ENCODE measurements at places on chromosomes 3 and 15.

DNA sequence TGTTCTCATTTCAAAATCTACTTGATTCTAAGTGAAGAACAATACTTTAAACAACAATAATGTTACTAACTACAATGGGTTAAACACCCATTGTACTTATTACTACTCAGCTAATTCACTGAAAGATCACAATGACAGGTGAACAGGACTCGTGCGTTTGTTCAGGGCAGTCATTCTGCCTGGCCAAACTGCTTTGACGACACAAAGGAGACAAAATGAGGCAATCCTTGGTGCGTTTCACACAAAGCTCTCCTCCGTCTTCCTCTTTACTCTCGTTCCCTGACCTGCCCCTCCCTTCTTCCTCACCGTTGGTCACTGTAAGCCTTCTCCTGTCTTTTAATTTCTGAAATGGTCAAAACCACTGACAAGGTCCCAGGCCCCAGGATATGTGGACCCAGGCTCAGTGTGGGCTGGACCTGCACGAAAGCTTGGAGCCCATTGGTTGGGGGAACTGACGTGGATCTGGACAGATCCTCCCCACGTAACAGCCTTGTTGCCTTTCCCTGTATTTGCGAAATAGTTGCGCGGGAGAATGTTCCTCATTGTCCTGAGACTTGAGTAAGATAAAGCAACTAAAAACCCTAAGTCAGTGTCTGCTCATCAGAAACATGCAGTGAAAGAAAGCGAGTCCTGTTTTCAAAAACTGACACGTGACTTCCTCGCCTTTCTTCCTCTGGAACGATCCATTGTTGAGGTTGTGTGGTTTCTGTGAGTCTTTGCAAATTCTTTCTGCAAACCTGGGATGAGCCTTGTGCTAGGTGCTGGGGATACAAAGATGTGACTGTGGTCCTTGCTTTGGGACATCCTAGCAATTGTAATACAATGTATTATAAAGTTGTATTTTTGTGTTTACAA is 147.1 kb upstream of the RGMA start:
- peaks cover 34% of the 10 kb centered on the region for H3K27me3 ChIP-seq
- H3K36me3 ChIP-seq = no peaks in the 10 kb centered on the region
- peaks cover 16% of the 10 kb centered on the region for H3K4me1 ChIP-seq
- H3K4me3 ChIP-seq = peak overlapping the region; percentile 37
- no peak for DNase-seq
- H3K27ac ChIP-seq = no peak overlapping the region

GRCh38 chr15:60390871-60391501 is 6.8 kb downstream of the ANXA2 start:
- no peaks in the 10 kb centered on the region for H3K27me3 ChIP-seq
- H3K4me3 ChIP-seq = no peak overlapping the region
- peaks cover 76% of the 10 kb centered on the region for H3K4me1 ChIP-seq
- no peak overlapping the region for H3K27ac ChIP-seq

DNA sequence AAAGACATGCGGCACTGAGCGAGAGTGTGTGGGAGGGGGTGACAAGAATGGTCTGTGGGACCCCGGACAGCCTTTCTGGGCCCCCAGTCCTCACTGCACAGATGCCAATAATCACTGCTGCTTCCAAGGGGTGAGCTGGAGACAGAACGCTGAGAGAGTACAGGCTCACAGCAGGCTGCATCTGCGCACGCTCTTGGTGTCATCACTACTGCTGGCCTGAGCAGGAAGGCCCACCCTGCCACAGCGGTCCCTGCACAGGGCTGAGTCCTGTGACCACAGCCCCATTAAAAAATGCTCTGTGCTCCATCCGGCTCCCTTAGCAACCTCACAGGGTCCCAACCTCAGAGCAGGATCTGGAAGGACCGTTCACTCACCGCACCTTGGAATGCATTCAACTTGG is 205.5 kb upstream of the NSMCE3 start:
- no peaks in the 10 kb centered on the region for H3K4me1 ChIP-seq
- no peak for DNase-seq
- H3K27ac ChIP-seq = no peak overlapping the region
- no peak overlapping the region for H3K4me3 ChIP-seq
- H3K36me3 ChIP-seq = no peaks in the 10 kb centered on the region
- H3K27me3 ChIP-seq = no peaks in the 10 kb centered on the region

DNA sequence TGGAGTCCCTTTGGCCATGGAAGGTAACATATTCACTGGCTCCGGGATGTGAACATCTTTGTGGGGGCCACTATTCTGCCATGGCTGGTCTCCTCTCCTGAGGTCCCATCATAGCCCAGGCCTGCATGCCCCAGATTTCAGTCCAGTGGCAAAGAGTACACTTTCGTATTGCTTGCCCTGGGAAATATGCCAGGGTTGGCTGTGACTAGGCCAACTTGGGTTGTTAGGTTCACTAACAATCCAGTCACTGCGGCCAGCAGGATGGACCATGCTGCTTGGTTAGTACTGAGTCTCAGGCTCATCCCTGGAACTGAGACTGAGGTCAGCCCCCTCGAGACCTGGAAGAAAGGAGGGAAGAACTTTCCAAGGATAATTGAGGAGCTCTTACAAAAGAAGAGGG is 9.8 kb upstream of the EEFSEC start:
- H3K4me3 ChIP-seq = no peak overlapping the region

- no peak overlapping the region for H3K27ac ChIP-seq
- no peak overlapping the region for H3K4me3 ChIP-seq
- no peak for DNase-seq
- H3K36me3 ChIP-seq = no peaks in the 10 kb centered on the region
- peaks cover 4% of the 10 kb centered on the region for H3K27me3 ChIP-seq
Observed at GRCh38 chr3:61288446-61288845, 37.2 kb upstream of the FHIT start.

GRCh38 chr3:190680691-190681090 is 166.8 kb downstream of the IL1RAP start:
- H3K27ac ChIP-seq = no peak overlapping the region
- H3K27me3 ChIP-seq = peaks cover 6% of the 10 kb centered on the region
- H3K4me3 ChIP-seq = no peak overlapping the region

- DNase-seq = no peak
- H3K4me1 ChIP-seq = peaks cover 6% of the 10 kb centered on the region
- H3K27ac ChIP-seq = no peak overlapping the region
- H3K4me3 ChIP-seq = no peak overlapping the region
Observed at GRCh38 chr3:178771511-178771910, 235.3 kb downstream of the KCNMB2 start.

DNA sequence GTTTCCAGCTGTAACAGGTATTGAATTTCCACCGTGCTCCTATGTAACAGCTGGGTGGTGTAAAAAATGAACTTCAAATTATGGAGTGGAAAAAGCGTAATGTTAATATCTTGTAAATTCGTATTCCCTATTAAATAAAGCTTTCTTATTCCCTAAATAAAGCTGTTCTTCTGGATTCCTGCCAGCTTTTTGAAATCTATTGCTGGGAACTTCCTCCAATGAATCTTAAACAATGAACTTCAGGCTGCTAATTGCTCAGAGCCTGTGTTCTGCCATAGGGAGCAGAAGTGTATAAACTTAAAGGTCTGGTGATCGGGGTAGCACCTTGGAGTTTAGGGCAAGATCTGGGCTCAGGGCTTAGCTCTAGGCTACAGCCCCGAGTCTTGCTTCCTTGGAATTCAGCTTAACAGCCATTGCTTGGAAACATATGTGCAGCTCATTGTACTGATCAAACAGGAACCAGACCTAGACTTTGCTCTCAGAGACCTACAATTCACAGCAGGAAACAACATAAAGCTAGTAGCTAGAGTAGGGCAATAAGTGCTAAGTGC is 1.4 kb downstream of the ARL14 start:
- no peak overlapping the region for H3K27ac ChIP-seq
- DNase-seq = no peak
- peaks cover 16% of the 10 kb centered on the region for H3K27me3 ChIP-seq
- no peak overlapping the region for H3K4me3 ChIP-seq
- H3K36me3 ChIP-seq = no peaks in the 10 kb centered on the region
- no peaks in the 10 kb centered on the region for H3K4me1 ChIP-seq

GRCh38 chr3:167481164-167481563 is 7.3 kb upstream of the SERPINI2 start:
- no peak overlapping the region for H3K27ac ChIP-seq
- no peaks in the 10 kb centered on the region for H3K36me3 ChIP-seq
- H3K4me3 ChIP-seq = no peak overlapping the region
- DNase-seq = no peak
- H3K27me3 ChIP-seq = no peaks in the 10 kb centered on the region

DNA sequence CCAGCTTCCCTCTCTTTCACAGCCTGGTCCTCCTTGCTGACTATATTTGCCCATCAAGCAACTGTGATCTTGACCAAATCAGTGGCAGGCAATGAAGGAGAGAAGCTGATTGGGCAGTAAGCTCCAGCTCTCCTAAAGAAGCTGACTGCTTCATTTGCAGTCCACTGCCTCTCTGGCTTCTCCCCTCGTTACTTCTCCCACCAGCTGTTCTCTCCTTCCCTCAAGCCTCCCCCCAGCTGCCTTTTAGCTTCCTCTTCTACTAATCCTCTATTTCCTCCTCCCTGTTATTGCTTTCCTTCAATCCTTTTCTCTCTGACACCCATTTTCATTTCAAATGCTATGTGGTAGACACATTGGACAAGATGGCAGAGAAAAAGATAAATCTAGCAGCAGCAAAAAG is 474.7 kb upstream of the UBE2E2 start:
- no peaks in the 10 kb centered on the region for H3K36me3 ChIP-seq
- H3K4me3 ChIP-seq = no peak overlapping the region
- no peak for DNase-seq
- no peaks in the 10 kb centered on the region for H3K27me3 ChIP-seq

DNA sequence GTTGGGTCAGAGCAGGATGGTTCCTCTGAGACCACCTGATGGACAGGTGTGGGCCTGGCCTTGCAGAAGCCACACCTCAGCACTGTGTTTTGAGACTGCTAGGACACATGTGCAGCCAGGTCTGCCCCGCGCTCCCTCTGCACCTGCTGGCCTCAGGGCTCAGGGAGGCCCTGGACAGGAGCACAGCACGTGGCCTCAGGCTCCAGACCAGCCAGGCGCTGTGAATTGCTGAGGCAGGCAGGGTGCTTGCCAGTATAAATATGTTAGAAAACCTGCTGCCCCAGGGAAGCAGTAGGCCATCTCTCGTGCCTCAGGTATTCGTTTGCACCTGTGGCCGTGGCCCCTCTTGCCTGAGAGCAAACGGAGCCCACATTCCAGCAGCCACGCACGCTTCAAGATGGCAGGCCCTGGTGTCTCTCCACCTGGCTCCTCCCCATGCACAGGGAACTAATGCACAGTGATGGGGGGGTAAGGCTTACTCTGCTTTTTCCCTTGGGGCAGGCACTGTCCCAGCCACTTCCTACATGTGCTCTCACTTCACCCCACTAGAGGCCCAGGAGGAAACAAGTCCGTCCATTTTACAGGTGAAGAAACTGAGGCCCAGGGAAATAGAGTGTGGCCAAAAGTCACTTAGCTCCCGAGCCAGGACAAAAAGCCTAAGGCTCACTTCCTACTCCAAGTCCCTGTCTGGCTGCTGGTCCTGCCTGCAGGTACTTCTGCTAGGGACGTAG is 20.4 kb downstream of the SEC61A1 start:
- DNase-seq = no peak
- no peak overlapping the region for H3K4me3 ChIP-seq
- peaks cover 16% of the 10 kb centered on the region for H3K4me1 ChIP-seq
- peaks cover 26% of the 10 kb centered on the region for H3K36me3 ChIP-seq
- no peak overlapping the region for H3K27ac ChIP-seq
- H3K27me3 ChIP-seq = peaks cover 21% of the 10 kb centered on the region

DNA sequence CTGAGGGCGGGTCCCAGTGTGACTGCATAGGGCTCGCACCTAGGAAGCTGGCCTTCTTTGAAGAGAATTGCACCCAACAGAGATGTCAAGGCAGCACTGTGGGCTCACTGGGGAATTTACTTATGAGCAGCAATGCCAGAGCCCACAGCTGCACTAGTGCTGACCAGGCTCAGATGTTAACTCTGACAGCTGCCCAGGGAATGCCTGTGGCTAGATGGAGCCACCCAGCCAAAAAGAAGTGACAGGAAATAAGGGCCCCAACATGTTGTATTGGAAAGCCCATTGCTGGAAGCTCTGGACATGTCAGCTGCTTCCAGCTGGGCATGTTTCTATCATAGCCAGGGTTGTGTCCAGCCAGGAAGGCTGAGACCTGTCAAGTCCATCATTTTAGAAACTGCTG is 90.9 kb upstream of the ZNF280D start:
- no peaks in the 10 kb centered on the region for H3K36me3 ChIP-seq
- H3K4me3 ChIP-seq = no peak overlapping the region
- H3K4me1 ChIP-seq = no peaks in the 10 kb centered on the region
- no peak for DNase-seq

DNA sequence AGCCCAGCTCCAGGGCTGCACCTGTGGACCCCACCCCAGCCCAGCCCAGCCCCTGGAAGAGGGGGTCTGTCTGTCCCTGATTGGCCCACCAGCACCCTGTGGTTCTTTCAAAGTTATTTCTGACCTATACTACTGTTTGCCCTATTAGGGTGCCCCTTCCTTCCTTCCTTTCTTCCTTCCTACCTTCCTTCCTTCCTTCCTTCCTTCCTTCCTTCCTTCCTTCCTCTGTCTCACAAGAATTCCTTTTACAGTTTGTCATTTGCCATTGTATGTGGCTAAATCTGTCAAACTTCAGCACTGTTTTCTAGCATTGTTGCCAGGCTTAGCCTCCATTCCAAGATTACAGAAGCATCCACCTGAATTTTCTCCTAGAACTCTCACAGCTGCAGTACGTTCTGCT is 66.9 kb downstream of the KLF15 start:
- H3K4me1 ChIP-seq = no peaks in the 10 kb centered on the region
- H3K36me3 ChIP-seq = peaks cover 3% of the 10 kb centered on the region
- H3K27me3 ChIP-seq = peaks cover 48% of the 10 kb centered on the region
- H3K4me3 ChIP-seq = no peak overlapping the region
- DNase-seq = no peak
- no peak overlapping the region for H3K27ac ChIP-seq

- H3K4me3 ChIP-seq = no peak overlapping the region
- no peak overlapping the region for H3K27ac ChIP-seq
- H3K4me1 ChIP-seq = no peaks in the 10 kb centered on the region
- no peaks in the 10 kb centered on the region for H3K36me3 ChIP-seq
Observed at GRCh38 chr3:21901484-21901883, 150.5 kb upstream of the ZNF385D start.

GRCh38 chr3:136817448-136817847 is 1.5 kb upstream of the SLC35G2 start:
- H3K36me3 ChIP-seq = no peaks in the 10 kb centered on the region
- H3K4me3 ChIP-seq = no peak overlapping the region
- no peak for DNase-seq
- H3K4me1 ChIP-seq = peaks cover 23% of the 10 kb centered on the region
- H3K27ac ChIP-seq = no peak overlapping the region

DNA sequence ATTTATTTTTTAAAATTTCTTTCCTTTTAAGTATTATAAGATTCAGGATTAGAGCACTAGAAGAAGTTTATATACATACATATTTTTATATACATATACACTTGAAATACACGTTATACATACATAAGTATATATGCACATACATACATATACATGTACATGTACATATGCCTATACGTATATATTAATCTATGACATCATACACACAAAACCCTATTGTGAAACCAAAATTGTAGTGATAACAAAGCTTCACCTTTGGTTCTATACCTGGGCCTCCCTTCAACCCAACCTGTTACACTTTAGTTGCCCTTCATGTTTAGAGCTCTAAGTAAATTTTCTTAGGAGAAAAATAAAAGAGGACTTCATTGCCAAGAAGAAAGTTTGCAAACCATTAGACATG is 17.0 kb downstream of the AADACL2 start:
- no peak overlapping the region for H3K4me3 ChIP-seq
- peaks cover 3% of the 10 kb centered on the region for H3K27me3 ChIP-seq
- H3K27ac ChIP-seq = no peak overlapping the region
- no peaks in the 10 kb centered on the region for H3K4me1 ChIP-seq
- DNase-seq = no peak

GRCh38 chr3:181725830-181726229 is 14.1 kb downstream of the SOX2 start:
- H3K27ac ChIP-seq = no peak overlapping the region
- peaks cover 94% of the 10 kb centered on the region for H3K27me3 ChIP-seq
- peaks cover 22% of the 10 kb centered on the region for H3K36me3 ChIP-seq
- H3K4me1 ChIP-seq = peaks cover 11% of the 10 kb centered on the region
